Fibroblast of lung (primary cell): ENCODE measurements at places on chromosomes 13 and 19.

- DNase-seq, result no peak
These were observed 505 bp upstream of the CEACAM5 start for GRCh38 chr19:41707871-41708371.

DNA sequence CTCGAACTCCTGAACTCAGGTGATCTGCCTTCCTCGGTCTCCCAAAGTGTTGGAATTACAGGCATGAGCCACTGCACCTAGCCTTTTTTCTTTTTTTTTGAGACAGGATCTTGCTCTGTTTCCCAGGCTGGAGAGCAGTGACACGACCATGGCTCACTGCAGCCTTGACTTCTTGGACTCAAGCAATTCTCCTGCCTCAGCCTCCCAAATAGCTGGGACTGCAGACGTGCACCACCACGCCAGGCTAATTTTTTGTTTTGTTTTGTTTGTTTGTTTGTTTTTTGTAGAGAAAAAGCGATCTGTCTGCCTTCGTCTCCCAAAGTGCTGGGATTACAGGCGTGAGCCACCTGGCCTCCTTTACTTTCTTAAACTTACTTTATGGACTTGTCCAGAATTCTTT is 6.5 kb upstream of the SIN3B start:
- no peak for DNase-seq

- no peak for DNase-seq
These were observed 193.7 kb downstream of the ZNF737 start for GRCh38 chr19:20371911-20372310.

DNA sequence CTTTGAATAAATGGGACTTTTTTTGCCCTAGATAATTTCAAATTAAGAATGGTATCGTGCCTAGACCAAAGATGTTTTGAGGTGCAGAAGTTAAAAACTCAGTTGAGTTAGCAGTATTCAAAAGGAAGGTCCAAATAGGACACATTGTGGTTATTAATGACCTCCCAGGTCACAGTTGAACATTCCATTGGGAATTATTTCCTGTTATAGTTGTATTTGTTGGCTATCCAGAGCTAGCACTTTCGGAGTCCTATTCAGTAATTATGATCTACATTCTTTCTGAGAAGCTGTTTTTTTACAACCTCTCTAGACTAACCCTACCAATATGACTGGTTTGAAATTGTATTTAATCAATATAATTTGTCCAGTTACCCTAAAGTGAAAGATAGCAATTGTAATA is 83.7 kb downstream of the MAB21L1 start:
- DNase-seq, result no peak

DNA sequence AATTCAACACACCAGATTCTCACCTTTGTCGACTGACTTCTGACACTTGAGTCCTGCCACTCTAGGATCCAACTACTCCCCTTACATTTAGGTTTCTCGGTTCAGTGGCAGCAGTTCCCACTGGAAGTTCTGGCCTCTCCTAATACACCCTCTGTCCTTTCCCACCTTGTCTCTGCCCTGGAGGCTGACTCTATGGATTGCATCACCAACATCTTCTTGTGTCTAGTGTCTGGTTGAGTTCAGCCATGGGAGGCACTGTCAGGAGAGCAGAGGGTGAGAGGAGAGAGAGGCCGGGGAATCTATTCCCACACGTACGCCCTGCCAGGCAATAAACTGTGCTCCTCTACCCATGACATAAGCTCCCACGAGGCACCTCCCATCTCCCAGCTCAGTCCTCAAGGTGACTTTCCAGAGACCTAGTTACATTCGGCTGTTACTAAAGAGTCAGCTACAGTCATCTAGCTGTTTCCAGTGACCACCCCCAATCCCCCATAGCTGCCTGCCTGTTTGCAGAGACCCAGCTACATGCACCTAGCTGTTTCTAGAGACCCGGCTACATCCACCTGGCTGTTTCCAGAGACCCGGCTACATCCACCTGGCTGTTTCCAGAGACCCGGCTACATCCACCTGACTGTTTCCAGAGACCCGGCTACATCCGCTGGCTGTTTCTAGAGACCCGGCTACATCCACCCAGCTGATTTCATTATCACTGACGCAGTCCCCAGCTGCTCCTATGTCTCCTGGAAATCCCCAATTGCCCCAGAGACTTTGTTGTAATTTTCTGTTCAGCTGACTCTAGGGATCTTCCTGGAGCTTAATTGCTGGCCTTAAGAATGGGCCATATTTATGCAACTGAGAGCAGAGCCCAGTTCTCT is 8.1 kb upstream of the LILRB4 start:
- no peak for DNase-seq

DNA sequence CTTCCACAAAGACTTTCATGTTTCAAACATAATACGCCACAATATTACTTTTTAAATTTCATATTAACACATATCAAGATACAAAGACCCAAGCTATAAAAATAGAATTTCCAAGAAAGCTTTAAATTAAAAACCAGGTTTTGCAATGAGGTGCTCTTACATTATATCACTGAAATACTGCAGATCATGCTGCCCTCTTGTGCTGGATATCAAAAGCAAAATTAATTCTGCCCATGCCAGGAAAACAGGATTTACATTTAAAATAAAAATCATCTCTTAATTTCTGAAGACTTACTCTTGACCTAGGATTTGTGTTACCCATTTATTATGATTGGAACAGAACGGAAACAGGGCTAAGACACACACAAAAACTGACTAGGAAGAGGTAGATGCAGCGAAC is 145.0 kb downstream of the ABCC4 start:
- DNase-seq, result peak; percentile 16

GRCh38 chr19:29098863-29099481 is 114.0 kb downstream of the UQCRFS1 start:
- peak; percentile 70 for DNase-seq

- no peak for DNase-seq
These were observed 11.7 kb upstream of the FAM216B start for GRCh38 chr13:42769650-42770049.

DNA sequence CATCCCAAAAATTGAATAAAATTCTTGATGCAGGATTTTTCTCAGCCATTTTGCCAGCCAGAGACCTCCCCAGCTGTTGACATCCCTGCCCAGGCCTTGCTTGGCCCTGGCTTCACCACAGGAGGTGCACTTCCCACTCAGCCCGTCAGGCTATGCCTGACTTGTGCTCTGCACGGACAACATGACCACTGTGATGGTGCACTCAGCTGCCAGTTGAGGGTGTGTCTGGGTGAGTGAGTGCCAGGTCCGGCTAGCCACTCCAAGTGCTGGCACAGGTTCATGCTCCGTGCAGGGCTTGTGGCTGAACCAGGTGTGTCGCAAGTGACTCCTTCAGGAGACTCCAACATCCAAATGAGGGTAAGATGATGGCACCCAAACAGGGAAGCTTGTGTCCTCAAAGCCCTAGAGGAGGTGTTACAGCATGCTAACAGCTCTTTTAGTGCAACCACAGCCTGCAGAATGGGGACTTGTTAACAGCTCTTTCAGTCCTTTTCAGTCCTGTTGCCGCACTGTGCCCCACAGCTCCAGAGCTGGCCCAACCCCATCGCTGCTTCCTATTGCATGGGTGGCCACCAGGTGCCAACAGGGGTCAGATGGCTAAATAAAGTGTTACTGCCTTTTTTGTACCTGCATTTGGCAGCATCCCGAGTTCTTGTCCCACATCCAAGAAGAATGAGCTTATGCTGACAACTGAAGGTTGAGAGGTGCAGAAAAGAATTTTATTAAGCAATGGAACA is 380.7 kb downstream of the SLITRK5 start:
- no peak for DNase-seq

DNA sequence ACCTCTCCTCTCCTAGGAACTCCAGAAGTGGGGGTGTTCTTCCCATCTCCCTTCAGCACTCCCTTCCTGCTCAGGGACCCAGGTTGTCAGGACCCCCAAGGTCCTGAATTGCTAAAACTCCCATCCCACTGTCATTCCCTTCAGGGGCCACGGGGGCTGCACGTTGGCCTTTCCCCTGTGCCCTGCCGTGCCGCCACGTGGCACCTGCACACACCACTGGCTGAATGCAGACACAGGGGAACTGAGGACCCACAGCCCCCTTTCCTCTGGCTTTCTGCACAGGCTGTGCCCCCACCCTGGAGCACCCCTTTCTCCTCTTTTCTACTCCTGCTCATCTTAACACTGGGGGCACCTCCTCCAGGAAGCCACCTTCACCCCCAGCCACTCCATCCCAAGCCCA is 9.0 kb downstream of the SHANK1 start:
- DNase-seq, result no peak

- DNase-seq, result no peak
These were observed 4.1 kb downstream of the ZNF296 start for GRCh38 chr19:45071969-45072790.

GRCh38 chr13:110195547-110196485 is 111.1 kb downstream of the COL4A1 start:
- no peak for DNase-seq

DNA sequence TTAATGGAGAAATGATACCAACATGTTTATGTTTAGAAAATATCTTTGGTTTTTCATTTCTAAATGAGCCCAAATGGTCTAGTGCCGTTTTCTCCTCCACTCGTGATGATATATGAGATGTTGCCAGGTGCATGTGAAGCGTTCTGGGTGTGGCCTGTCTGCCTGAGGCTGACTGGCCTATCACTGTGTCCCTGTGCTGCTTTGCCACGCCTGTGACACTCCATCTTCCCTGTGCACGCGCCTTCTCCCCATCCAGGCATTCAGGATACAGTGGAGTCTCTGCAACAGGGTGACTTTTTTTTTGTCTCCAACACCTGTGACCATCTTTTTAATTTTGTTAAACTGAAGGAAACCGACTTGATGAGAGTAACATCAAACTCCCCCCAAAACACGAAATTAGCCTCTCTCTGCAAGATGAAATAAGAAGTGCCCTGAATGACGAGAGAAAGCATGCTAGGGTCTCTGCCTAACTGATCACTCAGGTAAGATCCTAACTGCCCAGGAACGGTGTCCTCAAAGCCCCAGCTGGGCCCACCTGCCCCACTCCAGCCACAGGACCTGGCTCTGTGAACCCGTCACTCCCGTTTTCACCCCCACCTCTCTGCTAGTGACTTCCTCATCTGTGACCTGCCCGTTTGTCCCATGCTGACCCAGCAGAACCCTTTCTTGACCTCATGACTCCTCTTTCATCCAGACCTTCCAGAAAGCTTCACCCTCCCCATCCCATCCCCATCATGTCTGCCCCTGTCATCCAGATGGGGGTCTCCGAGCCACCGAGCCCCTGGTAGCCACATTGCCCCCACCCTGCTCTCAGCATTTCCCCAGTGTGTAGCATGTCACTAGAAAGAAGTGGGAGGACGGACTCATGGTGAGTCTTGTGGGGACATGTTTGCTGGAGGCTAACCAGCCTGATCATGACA is 33.2 kb upstream of the TFDP1 start:
- DNase-seq, result no peak

- DNase-seq, result no peak
These were observed 4.3 kb downstream of the CAB39L start for GRCh38 chr13:49439609-49440008.

DNA sequence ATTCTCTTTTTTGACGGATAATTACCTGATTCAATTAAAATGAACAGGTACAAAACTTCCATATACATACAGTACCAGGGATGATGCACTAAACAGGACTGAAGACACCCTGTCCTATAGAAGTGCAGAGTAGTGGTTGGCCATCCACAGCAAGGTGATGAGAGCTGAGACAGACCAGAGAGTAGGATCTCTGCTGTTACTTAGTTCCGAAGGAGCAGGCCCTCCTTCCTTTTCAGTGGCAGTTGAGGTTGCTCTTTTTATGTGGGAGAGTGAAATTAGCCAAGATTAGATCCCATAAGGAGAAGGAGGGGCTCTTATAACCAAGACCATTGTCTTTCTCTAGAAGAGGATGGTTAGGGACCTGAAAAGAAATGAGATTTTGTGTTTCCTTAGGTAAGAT is 4.0 kb downstream of the PDS5B start:
- DNase-seq, result peak; percentile 12

- no peak for DNase-seq
These were observed 16.4 kb downstream of the SMIM24 start for GRCh38 chr19:3463714-3464586.

DNA sequence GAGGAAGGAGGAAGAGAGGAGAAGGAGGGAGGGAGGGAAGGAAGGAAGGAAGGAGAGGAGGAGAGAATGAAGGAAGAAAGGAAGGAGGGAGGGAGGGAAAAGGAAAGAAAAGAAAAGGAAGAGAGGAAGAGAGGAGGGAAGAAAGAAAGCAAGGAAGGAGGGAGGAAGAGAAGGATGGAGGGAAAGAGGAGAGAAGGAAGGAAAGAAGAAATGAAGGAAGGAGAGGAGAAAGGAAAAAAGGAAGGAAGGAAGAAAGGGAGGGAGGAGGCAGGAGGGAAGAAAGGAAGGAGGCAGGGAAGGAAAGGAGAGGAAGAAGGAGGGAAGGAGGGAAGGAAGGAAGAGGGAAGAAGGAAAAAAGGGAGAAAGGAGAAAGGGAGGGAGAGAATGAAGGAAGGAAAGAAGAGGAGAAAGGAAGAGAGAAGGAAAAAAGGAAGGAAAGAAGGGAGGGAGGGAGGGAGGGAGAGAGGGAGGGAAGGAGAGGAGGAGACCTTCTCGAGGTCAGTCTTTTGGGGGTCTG is 13.4 kb upstream of the CASP14 start:
- no peak for DNase-seq
